ENCODE measurements at places on chromosomes 11 and 22.

DNA sequence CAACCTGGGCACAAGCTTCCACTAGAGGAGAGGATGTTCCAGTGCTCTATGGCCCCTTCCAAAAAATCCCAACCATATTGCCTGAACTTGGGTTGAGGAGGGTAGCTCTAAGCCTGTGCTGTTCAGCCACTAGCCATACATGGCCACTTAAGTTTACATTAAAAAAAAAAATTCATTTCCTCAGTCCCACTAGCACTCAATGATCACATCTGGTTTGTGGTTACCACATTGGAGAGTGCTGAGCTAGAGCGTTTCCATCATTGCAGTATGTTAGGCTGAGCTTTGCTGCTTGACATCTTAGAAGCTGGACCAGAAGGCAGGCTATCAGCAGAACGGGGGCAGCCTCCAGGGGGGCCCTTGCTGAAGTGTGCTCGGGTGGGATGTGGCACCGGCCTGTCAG is 43.5 kb upstream of the CYP2D6 start:
- no peak for DNase-seq

DNA sequence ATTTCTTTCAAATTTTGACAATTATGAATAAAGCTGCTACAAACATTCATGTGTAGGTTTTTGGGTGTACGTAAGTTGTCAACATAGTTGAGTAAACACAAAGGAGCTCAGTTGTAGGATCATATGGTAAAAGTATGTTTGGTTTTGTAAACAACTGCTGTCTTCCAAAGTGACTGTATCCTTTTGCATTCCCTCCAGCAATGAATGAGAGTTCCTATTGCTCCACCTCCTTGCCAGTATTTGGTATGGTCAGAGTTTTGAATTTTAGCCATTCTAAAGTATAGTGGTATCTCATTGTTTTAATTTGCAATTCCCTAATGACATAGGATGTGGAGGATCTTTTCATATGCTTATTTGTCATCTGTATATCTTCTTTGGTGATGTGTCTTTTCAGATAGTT is 28.0 kb upstream of the PHOX2A start:
- DNase-seq = no peak

- no peak for DNase-seq
Observed at GRCh38 chr22:17104336-17104935, 16.7 kb downstream of the TMEM121B start.

GRCh38 chr11:78000193-78000592 is 5.7 kb upstream of the INTS4 start:
- DNase-seq = no peak

- DNase-seq = peak; percentile 46
Observed at GRCh38 chr22:43883012-43883661, 8.7 kb downstream of the PNPLA5 start.

GRCh38 chr22:20650294-20651207 is 123.4 kb upstream of the SERPIND1 start:
- DNase-seq = peak; percentile 0

GRCh38 chr22:40449676-40450035 is 79.3 kb downstream of the SGSM3 start:
- no peak for DNase-seq

- DNase-seq = no peak
Observed at GRCh38 chr11:9008011-9008550, 4.3 kb upstream of the NRIP3 start.

DNA sequence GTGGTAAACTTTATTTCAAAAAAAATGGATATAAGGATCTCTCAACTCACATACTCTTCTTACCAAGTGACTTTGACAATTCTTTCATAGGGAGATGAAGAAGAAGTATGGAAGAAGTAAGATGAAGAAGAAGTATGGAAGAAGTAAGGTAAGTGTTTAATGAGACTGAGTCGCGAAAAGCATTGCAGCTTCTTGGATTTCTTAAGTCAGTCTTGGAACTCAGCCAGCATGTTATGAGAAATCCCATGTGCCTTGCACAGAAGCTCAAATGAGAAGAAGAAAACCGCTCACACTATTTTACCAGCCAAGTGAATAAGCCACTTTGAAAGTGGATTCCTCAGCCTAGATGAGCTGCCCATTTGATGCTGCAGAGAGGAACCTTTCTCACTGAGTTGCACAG is 332.0 kb upstream of the CCDC179 start:
- DNase-seq = no peak

DNA sequence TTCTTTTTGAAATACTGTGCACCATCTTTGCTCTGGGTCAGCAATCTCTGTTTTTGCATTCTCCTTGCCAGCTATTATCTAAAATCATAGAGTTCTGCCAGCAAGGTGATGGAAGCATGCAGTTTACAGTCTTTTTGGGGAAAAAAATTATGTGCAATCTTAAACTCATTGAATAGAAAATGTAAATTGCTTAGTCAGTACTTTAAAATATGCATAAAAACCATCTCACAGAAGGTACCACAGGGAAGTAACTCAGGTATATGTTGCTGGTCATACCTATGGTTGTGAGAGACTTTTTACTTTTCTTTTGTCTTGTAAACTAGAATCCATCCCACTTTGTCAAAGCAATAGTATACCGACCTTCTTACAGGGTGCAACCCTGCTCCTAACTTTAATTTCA is 469.8 kb upstream of the ANO3 start:
- no peak for DNase-seq

- no peak for DNase-seq
Observed at GRCh38 chr11:126880872-126881271, 119.7 kb downstream of the KIRREL3 start.

GRCh38 chr11:116638463-116638862 is 134.3 kb downstream of the BUD13 start:
- DNase-seq = no peak

DNA sequence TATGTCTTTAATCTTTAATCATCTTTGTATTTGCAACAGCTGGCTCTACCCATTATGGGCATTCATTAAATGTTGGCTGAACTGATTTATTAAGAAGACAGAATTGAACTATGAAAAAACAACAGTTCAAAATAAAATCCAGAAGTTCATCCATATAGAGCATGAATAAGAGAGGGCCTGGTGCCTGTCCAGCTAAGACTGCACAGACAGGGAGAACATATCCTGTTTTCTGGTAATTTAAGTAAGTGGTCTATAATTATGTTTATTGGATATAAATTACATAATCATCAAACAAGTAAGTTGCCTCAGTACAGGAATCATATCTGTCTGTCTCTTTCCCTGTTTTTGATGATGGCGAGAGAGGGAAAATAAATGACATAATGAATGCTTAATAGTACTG is 137.2 kb downstream of the RBFOX2 start:
- DNase-seq = no peak

DNA sequence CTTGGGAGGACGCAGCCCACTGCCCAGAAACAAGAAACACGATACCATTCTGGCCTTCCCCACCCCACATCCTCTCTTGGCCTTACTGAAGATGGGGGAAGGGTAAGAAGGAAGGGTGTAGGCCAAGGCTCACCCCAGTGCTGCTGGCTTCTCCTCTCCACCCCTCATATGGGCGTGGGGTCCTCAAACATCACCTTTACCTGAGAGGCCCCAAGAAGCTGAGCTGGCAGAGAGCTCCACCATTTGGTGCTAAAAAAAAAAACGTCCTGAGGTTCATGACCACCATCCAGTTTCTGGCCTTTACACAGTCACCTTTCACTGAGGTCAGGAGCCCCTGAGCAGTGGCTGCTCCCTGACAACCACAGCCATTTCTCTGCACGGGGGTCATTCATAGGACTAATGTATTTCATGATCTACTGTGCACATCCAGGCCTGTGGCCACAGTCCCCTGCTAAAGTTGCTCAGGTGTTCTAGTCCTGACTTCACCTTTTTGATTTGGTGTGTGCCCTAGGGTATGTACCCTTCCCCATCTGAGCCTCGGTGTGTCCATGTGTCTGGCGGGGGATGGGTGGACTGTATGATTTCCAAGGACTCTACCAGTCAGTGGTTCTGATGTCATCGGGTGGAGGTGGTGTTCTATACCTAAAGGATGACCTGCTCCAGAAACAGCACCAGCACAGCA is 15.1 kb downstream of the RHOG start:
- DNase-seq = no peak

GRCh38 chr11:30197869-30198268 is 32.9 kb upstream of the FSHB start:
- no peak for DNase-seq
